Effector CD4-positive, alpha-beta T cell (primary cell): ENCODE measurements at places on chromosomes 6 and 20.

DNA sequence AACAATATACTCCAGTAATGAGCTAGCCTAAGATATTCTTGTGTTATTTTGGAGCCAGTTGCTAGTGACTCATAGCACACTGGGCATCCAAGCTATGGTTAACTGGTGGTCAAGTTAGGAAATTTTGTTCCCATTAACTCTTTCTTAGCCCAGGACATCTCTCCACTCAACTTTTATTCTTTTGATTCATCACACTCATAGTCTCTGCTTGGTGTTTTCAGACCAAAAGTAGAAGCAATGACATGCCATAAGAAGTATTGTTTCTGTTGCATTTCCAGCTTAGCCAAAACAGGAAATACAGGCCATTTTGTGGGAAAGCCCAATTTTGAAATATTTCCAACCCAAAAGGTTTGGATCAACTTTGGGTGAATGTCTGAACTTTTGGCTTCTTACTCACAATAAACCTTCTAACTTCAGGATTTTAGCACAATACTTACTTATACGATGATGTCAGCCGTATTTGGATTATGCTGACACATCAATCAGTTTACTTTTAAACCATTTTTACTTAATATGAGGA lies 31.6 kb upstream of the CCN2 start:
- DNase-seq = no peak

DNA sequence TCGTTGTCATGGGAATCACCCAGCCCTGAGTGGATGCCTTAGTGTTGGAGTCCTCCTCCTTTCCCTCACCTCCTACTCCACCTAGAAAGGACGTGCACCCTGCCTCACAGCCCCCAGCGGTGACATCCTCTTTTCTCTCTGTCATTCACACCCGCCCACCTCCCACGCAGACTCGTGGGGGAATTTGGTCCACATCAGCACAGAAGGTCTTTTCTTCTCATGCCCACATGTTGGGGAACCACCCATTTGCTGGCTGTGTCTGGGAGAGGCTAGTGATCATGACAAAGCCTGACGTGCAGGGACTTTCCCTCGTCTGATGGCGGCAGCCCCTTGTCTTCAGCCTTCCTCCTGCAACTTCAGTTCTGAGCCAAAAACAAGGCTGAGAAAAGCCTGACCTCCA lies 96.0 kb upstream of the CNKSR3 start:
- peak; percentile 53 for DNase-seq

DNA sequence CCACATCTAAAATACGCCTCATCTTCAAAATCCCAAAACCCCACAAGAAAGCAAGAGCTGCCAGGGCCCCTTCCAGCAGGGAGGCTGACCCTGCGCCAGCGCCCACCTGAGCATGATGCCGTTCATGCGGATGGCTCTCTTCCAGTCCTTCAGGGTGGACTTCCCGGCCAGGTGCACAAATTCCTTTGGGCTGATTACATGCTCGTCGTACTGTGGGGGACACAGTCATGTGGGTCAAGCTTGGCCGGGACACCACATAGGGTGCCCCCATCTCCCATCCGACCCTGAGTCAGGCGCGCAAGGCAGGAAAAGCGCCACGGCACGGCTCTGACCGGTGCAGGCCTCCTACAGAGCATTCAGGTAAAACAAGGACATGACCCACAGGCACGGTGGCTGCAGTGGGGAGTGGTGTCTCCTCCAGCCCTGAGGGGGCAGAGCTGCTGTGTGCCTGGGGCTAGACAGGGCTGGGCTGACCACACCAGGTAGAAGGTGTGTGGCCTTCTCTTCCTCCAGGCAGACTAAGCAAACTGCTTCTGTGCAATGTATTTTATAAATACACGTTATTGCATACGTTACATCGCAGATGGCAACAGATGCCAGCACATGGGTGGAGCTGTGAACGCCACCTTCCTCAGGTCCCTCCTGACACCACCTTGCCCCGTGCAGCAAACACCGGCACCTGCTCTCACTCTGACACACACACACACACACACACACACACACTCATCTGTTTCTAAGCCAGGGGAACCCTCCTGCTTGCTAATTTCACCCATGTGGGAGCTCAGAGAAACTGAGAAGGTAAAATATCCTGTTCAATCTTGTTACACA lies 23.8 kb upstream of the HELZ2 start:
- DNase-seq = no peak

DNA sequence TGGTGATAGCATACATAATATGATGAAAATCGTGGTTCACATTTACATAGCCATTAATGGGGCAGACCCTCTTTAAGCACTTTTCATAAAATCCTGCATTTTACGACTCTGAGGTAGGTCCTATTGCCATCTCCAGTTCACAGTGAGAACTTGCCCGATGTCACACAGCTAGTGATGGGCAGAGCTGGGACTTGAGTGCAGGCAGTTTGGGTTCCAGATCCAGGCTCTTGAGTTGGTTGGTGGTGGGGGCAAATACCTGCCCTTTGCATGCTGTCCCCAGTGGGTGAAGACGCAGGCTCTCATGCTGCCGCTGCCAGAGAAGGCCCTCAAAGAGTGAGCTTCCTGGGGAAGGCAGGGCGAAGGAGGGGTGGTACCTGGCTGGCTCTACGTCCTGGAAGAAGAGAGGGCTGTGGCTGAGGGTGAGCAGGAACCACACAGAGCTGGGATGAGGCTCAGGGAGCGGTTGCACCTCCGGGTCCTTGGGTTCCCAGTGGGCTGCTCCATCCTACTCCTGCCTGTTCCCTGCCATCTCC lies 6.1 kb upstream of the BAK1 start:
- no peak for DNase-seq

GRCh38 chr6:116631379-116631990 lies 15.2 kb downstream of the RSPH4A start:
- no peak for DNase-seq

DNA sequence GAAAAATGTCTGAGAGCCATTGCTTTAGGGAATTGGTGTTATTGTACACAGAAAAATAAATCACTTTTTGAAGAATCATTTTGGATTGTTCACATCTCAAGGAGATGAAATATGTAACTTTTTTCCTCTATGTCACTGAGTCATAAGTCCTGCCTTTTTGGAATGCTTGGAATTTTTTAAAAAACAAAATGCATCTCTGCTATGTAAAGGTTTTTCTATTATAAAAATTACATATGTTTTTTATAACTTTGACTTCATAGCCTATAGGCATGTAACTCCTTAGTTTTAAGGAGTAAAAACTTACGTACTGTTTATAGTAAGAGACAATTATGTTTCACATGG lies 8.7 kb downstream of the RNF144B start:
- no peak for DNase-seq

GRCh38 chr6:113920663-113921267 lies 50.2 kb downstream of the HDAC2 start:
- no peak for DNase-seq

DNA sequence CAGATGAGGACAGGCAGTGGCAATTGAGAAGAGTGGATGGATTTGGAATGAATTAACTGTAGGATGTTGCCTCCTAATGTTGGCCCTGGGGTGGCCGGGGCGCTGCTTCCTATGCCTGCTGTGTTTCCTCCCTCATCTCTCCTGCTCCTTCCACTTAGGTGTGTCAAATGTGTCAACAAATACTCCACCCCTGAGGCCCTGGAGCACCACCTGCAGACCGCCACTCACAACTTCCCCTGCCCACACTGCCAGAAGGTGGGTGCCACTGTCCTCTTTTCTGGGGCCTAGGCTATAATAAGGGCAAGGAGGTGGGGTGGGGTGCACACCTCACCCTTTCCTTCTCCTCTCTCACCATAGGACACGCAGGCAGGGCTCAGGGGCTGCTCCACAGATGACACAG lies 30.0 kb upstream of the CHMP4B start:
- no peak for DNase-seq

DNA sequence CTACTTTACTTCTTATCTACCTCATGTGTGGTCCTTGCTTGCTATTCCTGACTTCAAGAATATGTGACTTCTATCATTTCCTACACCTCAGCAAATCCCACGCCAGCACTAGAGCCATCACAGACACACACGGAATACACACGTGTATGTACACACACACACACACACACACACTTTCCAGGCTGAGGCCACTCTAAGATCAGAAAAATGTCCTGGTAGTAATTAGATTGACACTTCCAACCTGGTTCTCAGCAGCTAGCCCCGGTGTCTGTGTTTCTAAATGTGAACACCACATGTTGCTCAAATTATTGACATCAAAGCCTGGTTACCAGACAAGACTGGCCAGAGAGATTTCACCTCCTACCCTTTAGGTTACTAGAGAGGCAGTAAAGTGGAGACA lies 54.1 kb upstream of the SASH1 start:
- DNase-seq = no peak

DNA sequence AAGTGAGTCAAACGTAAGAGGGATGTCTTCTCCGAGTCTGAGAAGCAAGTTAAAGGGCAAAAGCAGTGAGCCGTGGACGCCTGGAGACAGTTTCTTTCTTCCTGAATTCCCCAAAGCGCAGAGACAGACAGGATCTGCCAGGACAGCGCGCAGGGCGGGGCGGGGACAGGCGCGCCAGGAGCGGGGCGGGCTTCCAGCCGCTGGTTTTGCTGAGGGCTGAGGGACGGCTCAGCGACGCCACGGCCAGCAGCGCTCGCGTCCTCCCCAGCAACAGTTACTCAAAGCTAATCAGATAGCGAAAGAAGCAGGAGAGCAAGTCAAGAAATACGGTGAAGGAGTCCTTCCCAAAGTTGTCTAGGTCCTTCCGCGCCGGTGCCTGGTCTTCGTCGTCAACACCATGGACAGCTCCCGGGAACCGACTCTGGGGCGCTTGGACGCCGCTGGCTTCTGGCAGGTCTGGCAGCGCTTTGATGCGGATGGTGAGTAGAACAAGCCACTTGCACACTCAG lies at the start of gene SCGN:
Gene SCGN, plus strand, starts transcription at position 209 of the 509 bp plus-strand sequence. Its CDS starts 189 bp downstream, at position 398.
- DNase-seq = peak; percentile 3

DNA sequence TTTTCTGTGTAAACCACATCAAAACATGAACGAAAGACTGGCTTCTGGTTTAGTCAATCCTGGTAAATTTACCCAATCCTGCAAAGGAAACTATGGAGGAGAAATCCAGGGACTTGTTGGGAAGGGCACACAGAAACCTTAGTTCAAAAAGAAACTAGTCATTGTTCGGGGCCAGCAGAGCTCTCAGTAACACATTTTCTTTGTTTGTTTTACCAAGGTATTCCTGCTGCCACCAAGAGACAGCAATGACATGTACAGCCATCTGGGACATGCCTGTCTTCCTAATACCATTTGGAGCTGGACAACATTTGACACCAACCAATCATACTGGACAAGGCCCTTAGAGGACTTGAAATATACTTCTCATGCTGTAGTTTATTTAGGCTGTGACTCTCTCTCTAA lies 8.3 kb downstream of the OARD1 start:
- no peak for DNase-seq

- DNase-seq = no peak
Observed at GRCh38 chr6:105814745-105815536, 271.2 kb upstream of the PRDM1 start.

GRCh38 chr20:40811660-40812414 lies 122.8 kb upstream of the MAFB start:
- DNase-seq = no peak

GRCh38 chr6:147691446-147691845 lies 183.0 kb downstream of the SAMD5 start:
- DNase-seq = no peak

DNA sequence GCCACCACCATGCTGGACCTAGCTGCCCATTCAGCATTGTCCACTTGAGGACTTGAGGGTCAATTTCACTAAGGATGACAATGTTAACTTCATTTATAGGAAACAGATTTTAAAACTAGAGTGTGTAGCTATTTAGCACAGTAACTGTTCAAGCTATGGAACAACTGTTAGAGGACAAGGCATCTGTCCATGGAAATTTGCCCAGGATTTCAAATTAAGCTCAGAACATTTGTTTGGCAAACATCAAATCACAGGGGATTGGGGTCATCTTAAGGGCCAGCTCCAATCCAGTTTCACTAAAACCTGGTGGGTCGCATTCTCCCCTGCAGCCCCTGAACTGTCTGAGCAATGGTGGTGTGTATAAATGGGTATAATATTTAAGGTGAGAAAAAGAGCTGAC lies 35.1 kb downstream of the PM20D2 start:
- no peak for DNase-seq

GRCh38 chr6:128600397-128600951 lies 80.1 kb upstream of the PTPRK start:
- no peak for DNase-seq

GRCh38 chr20:53939190-53939571 lies 131.2 kb downstream of the BCAS1 start:
- no peak for DNase-seq

DNA sequence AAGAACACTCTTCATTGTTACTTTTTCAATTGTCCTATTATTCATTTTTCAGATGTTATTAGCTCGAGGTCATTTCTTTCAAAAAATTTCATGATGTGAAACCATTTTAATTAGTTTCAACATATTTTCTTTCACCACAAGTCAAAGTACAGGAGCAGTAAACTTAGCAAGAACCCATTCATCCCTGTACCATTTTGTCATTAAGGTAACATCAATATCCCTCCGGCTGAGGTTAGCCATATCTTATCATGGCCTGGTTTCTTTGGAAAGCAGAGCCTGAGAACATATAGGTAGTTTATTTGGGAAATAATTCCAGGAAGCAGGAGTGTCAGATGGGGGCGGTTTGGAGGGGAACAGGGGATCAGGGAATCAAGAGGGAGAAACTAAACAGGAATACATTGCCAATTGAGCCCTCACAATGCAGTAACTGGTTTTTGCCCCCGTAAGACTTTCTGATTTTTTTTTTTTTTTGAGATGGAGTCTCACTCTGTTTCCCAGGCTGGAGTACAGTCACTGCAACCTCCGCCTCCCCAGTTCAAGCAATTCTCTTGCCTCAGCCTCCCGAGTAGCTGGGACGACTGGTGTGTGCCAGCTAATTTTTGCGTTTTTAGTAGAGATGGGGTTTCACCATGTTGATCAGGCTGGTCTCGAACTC lies 83.7 kb downstream of the MKKS start:
- no peak for DNase-seq

GRCh38 chr6:77511860-77512259 lies 48.6 kb upstream of the HTR1B start:
- DNase-seq = no peak

- no peak for DNase-seq
Observed at GRCh38 chr6:130324657-130325056, 41.2 kb upstream of the TMEM200A start.

GRCh38 chr6:122222761-122223160 lies 176.7 kb upstream of the HSF2 start:
- DNase-seq = no peak

GRCh38 chr6:15247500-15248450 lies 1.9 kb downstream of the JARID2 start:
- peak; percentile 19 for DNase-seq

- DNase-seq = no peak
Observed at GRCh38 chr20:61322151-61322865, 70.2 kb downstream of the CDH4 start.

GRCh38 chr20:64053841-64054661 lies 4.6 kb upstream of the SOX18 start:
- no peak for DNase-seq

GRCh38 chr20:32040142-32040953 lies 11.7 kb upstream of the HCK start:
- DNase-seq = no peak
